ENCODE measurements at places on chromosomes 5 and 9.

GRCh38 chr5:1504617-1505016 is 19.1 kb downstream of the LPCAT1 start:
- H3K27ac ChIP-seq = peak overlapping the region; percentile 1
- no peaks in the 10 kb centered on the region for H3K27me3 ChIP-seq
- H3K36me3 ChIP-seq = no peaks in the 10 kb centered on the region
- DNase-seq = no peak

- no peaks in the 10 kb centered on the region for H3K27me3 ChIP-seq
- no peak overlapping the region for H3K4me3 ChIP-seq
- H3K4me1 ChIP-seq = no peaks in the 10 kb centered on the region
- no peak overlapping the region for H3K27ac ChIP-seq
- no peaks in the 10 kb centered on the region for H3K36me3 ChIP-seq
Measured at GRCh38 chr5:103474677-103475076, 87.9 kb downstream of the NUDT12 start.

- no peaks in the 10 kb centered on the region for H3K4me1 ChIP-seq
- H3K4me3 ChIP-seq = no peak overlapping the region
- H3K36me3 ChIP-seq = no peaks in the 10 kb centered on the region
- no peak overlapping the region for H3K27ac ChIP-seq
Measured at GRCh38 chr5:120088412-120088811, 375.7 kb upstream of the PRR16 start.

DNA sequence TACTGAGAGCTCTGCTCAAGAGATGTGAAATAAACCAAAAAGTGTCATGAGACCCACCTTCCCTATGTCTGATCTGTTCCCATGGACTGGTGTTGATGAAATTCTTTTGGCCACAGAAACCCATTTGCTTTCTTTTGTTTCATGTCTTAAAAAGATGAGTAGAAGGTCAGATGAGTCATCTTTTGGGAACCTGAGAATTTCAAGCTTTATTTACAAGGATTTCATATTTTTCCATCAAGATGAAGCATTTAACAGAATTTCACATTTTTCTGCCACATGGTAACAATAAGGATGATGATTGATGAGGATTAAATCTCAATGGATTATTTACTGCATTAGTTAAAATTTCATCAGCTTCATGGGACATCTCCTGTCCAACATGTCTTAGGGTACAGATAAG is 337.8 kb downstream of the DEPDC1B start:
- H3K4me3 ChIP-seq = no peak overlapping the region
- DNase-seq = no peak
- no peaks in the 10 kb centered on the region for H3K4me1 ChIP-seq
- no peaks in the 10 kb centered on the region for H3K27me3 ChIP-seq

DNA sequence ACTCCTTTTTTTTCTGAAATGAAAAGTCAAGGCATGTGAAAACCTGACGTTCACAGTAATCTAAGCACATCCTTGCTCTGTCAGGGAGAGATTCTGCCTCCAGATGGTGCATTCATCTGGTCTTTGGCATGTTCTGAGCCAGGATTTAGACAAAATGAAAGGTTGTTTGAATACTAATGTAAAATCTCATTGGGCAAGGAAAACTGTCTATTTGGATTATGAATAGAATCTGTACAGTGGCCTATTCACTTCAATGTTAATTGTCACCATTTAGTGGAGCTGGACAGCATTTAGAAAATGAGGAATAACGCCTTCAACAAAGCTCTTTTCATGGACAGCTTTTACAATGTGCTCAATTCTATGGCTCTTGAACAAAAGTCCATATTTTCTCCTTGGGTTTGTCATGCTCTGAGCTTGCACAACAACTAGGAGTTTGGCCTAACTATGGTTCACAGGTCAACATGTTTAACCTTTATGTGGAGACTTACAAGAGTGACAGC is 28.9 kb downstream of the ARHGEF28 start:
- no peaks in the 10 kb centered on the region for H3K27me3 ChIP-seq
- H3K4me3 ChIP-seq = no peak overlapping the region
- H3K4me1 ChIP-seq = peaks cover 67% of the 10 kb centered on the region
- H3K36me3 ChIP-seq = no peaks in the 10 kb centered on the region

DNA sequence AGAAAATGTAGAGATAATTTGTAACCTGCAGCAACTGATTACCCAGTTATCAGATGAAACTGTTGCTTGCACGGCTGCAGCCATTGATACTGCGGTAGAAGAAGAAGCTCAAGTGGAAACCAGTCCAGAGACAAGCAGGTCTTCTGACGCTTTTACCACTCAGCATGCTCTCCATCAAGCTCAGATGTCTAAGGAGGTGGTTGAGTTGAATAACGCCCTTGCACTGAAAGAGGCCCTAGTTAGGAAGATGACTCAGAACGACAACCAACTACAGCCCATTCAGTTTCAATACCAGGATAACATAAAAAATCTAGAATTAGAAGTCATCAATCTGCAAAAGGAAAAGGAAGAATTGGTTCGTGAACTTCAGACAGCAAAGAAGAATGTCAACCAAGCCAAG is 1.7 kb downstream of the KIF4B start:
- no peaks in the 10 kb centered on the region for H3K27me3 ChIP-seq
- no peaks in the 10 kb centered on the region for H3K4me1 ChIP-seq
- no peaks in the 10 kb centered on the region for H3K36me3 ChIP-seq
- H3K27ac ChIP-seq = no peak overlapping the region

GRCh38 chr5:1536871-1537602 is 13.3 kb upstream of the LPCAT1 start:
- H3K4me3 ChIP-seq = no peak overlapping the region
- H3K4me1 ChIP-seq = peaks cover 27% of the 10 kb centered on the region
- H3K27me3 ChIP-seq = no peaks in the 10 kb centered on the region
- no peak overlapping the region for H3K27ac ChIP-seq

DNA sequence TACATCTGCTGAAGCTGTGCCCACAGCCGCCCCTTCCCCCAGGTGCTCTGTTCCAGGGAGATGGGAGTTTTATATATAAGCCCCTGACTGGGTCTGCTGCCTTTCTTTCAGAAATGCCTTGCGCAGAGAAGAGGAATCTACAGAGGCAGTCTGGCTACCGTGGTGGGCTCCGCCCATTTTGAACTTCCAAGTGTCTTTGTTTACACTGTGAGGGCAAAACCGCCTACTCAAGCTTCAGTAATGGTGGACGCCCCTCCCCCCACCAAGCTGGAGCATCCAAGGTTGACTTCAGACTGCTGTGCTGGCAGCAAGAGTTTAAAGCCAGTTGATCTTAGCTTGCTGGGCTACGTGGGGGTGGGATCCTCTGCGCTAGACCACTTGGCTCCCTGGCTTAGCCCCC is 41.3 kb downstream of the RANBP17 start:
- no peaks in the 10 kb centered on the region for H3K36me3 ChIP-seq
- no peak overlapping the region for H3K27ac ChIP-seq

Measured in esophagus squamous epithelium (tissue), 5 donors.